Naive thymus-derived CD8-positive, alpha-beta T cell (primary cell): ENCODE measurements at places on chromosomes 6 and 20.

- no peak for DNase-seq
These were observed 134.2 kb upstream of the BMP5 start for GRCh38 chr6:56009636-56010035.

DNA sequence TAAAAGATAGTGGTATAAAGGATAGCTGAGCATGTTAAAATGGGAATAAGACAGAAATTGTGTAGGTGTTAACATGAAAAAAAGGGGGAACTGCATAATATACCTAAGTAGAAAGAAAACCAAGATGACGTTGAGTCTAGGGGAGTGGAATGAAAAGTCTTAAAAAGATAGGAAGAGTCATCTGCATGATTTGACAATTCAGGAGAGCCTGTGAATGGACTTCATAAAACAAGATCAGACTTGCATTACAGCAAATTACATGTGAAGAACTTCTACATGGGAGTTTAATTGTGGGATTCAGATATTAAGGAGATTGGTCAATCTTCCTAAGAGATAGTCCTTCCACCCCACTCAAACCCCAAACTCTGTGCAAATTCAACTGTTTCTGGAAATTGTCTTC is 85.5 kb downstream of the WASF1 start:
- no peak for DNase-seq

DNA sequence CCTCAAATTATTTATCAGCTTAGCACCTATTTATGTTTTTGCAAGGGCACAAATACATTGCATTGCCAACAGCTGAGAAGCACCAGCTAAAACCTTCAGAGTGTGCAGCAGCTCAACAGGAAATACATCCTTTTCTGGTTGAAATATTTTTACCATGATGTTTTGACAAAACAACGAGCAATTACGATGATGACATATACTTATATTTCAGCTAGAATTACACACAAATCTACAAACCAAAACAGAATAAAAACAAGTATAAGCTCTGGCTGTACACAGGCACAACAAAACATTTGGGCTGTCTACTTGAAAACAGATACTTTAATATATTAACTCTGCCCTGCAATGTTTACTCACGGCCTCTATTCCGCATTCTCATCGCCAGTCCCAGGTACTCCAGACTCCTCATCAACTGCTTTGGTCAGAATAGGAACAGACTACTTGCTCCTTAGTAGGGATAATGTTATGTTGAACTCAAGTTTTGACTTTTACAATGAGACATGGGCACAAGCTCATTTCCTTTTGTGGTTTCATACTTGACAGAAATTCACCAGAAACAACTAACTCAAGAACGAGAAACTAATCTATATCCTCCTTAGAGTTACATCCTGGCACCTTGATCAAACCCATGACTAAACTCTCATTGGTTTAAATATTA is 377.6 kb downstream of the ESR1 start:
- DNase-seq = peak; percentile 59

DNA sequence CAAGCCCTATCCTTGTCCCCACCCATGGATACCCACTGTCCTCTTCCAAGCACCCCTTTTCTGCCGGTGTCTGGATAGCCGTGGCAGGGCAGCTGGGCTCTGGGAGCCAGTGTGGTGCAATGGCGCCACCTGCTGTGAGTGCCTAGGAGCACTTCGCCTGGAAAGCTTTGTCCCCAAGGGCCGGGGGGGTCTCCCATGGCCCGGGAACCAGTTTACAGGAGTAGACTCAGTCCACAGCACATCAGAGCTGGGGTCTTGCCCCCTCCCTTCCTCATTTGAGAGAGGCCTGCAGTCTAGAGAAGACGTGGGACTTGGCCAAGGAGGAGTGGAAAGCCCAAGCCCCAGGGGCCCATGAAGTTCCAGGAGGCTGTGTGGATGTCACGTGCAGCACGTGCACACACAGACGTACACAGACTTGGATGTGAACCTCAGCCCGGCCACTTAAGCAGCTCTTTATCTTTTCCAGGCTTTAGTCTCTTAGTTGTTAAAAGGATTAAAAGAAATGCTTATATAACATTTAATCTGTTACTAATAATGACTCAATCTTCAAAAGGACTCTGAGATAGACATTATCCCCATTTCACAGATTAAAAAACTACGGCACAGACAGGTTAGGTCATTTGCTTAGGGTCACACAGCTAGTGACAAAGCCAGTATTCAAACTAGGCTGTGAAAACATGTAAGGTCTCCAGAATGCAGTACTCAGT is 40.9 kb upstream of the CDH22 start:
- DNase-seq = peak; percentile 15

- no peak for DNase-seq
These were observed 74.5 kb upstream of the TIAM2 start for GRCh38 chr6:154920495-154921200.

DNA sequence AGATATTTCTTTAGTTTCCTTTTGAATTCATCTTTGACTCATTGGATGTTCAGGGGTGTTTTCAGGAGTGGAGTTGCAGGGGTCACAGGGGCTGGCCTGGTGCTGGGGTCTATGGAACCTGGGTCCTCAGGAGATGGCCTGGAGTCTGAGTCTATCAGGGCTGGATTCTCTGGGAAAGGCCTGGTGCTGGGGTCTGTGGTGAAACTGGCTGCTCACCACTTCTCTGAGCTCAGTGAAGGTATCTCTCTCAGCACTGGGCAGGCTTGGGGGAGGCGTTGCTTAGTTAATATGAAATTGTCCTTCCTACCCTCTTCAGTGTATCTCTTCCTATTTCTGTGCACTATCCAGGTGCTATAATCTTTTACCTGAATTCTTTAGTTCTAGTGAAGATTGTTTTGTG is 83.1 kb upstream of the SLC24A3 start:
- no peak for DNase-seq
